SW480 (cell line): ENCODE measurements at places on chromosomes 4 and X.

- DNase-seq, result no peak
These were observed 93.3 kb upstream of the SCML1 start for GRCh38 chrX:17644001-17644400.

GRCh38 chrX:111284631-111285293, 14.5 kb upstream of the CAPN6 start:
- DNase-seq, result peak; percentile 72

GRCh38 chr4:96483308-96484030, 643.6 kb downstream of the PDHA2 start:
- no peak for DNase-seq

DNA sequence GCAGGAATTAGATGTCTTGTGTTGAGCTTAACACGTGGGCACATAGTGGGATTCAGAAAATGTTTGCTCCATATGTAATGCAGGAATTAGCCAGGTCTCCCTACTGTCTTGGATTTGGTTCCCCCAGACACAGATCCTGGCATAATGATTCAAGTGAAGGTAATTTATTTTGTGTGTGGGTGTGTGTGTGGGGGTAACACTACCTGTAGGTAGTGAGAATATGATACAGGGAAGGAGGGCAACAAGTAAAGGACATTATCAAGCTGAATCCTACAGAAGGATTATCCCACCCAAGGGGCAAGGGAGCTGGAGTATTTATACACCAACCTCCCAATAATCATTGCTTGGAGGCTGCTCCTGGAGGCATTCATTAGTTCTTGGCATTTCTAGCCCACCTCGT, 101.4 kb downstream of the NHS start:
- no peak for DNase-seq

- DNase-seq, result no peak
These were observed 13.3 kb upstream of the PITX2 start for GRCh38 chr4:110636171-110636679.

DNA sequence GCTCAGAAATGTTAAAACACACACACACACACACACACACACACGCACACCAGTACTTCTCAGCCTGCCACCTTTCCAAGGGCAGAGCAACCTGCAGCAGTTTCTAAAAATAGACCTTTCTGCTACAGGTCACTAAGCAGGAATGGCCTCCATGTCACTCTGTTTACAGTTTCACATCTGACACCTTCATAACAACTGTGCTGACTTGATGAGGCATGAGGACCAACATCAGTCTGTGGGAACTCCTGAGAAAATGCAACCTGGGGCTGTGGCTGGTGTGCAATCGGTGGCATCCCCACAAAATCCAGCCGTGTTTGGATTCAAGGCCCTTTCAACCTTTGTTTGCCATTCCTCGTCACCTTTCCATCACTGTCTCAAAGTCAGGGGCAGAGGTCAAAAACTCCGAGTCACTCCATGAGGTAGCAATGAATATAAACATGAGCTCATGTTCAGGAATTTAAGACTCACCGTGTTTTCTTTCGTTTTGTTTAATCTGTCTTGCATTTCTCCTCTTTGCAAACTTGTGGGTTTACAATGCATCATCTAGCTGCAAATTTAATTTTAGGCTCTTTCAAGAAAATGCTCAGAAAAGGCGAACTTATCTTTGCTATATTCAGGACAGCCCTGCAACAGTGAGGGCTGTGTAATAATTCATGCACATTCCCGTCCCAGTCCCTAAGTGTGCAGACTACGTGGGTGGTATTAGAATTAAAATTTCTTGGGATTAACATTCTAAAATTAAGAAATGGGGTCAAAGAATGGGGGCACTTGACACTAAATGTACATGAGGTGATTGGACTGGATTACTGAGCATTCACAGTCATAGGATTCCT, 135.3 kb downstream of the SHROOM3 start:
- no peak for DNase-seq

DNA sequence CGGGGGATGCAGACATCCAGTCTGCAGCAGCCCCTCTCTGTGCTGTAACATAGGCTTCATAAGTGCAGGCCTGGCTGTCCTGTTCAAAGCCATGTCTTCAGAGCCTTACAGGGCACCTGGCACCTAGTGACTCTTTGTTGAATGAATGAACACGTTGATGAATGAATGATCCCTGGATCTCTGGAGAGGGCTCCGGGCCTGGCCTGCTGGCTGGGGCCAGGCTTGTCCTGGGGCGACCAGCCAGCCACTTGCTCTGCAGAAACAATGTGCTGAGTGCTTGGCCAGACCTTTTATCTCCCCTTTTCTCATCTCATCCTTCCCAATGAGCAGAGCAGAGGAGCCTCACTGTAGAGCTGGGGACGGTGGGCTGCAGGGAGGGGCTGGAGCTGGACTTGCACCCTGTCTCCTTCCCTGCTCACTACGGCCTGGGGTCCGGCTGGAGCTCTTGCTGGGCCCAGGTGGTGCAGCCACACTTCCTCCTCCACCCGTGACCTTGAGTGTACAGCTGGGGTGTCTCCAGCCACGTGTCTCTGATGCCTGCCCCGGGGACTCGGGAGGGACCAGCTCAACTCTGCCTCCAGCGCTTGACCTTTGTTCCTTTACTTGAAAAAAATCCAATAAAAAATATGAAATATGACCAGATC, 77.9 kb downstream of the PSAPL1 start:
- no peak for DNase-seq

- no peak for DNase-seq
These were observed 14.2 kb downstream of the GRPR start for GRCh38 chrX:16137416-16138107.

GRCh38 chr4:5990446-5991160, 27.6 kb downstream of the C4orf50 start:
- DNase-seq, result no peak
